CD4-positive, alpha-beta T cell treated with Interleukin-15 for 4 hours (primary cell): ENCODE measurements at places on chromosomes 7 and 10.

- DNase-seq: no peak
These were observed 4.2 kb downstream of the KCNMA1 start for GRCh38 chr10:77633376-77633775.

DNA sequence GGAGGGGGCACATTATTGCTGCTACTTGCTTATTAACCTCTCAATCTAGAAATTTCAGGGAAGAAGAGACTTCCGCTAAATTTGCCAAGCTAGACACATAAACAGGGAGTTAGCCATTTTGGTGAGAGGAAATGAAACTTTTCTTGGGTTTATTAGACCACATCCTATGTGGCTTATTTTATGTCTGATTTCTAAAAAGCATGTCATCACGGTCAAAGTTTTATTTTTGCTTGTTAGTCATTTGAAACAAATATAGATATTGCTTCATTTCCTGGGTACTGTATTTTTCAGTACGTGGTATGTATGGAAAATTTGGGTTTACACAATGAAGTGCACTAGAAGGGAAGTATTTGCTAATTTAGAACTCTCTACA is 144.1 kb downstream of the TCF7L2 start:
- DNase-seq: peak; percentile 13

GRCh38 chr10:120969219-120969645 is 118.1 kb downstream of the WDR11 start:
- DNase-seq: no peak

DNA sequence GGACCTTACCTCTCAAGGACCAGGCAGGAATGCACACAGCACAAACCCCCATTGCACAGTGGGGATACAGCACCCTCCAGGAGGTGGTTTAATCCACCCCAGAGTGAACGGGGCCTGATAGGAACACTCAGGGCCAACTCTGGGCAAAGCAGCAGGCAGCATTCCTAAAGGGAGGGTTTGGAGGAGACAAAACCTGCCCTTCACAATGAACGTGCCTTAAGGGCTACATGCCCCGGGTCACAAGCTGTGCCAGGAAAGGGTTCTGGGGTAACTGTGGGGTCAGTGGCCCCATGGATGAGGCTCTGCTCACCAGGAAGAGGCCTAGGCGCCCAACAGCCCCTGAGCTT is 1.1 kb downstream of the GPRIN2 start:
- DNase-seq: no peak

DNA sequence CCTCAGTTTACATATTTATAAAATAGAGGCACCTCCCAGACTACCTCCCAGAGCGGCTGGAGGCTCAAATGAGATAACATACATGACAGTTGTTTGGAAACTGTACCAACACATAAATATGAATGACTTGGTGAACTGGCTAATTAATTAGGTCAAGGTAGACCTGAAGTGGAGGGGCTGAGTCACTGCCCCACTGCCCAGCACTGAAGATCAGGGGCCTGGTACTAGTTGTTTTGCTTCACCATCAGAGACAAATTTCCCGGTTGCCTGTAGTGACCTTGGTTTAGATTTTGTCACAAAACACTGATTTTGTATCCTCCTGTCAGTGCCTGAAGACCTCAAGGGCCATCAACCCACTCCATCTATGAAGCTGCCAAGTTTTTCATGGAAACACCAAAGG is 41.8 kb downstream of the JAZF1 start:
- no peak for DNase-seq

DNA sequence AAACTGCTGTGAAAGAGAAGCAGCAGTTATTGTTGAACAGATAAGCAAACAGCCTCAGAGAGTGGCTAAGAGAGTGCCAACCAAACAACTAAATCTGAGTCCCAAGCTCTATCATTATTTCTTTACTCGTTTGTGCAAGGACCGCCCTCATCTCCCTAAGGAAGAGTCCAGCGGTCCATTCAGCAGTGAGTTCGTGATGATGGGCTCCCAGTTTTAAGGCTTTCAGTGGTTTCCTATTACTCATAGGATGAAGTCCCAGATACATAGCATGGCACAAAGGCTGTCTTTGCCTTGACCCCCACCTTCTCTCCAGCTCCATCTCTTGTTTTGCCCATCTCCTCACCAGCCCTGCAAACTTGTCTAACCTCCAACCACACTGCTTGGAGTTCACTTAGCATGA is 24.3 kb upstream of the PDE1C start:
- no peak for DNase-seq

DNA sequence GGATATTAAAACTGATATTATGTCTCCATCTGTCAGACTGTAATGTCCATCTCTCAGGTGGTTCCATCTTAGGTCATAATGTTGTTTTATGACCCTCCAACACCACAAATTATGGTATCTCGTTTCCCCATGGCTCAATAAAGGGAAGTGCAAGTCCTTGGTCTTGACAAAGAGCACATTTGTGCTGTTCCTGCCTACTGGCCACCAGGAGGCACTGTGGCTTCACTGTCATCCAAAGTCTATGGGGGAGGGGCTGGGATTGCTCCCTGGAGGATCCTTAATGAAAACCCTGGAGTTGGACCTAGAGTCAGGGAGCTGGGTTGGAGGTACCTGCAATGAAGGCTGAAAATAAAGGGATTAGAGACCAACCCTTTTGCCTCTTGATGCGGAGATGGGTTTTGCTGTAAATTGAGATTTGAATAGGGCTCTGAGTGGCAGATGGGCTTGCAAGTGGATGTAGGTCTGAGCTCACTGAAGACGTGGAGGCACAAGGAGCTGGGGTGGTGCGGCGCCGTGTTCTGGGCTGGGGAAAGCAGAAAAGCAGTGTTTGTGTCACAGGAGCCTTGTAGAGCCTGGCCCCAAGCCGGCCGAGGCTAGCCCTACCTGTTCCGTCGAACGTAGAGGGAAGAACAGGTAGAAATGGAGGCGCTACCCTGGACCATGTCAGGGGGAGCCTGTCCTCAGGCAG is 180.5 kb upstream of the PRSS58 start:
- peak; percentile 30 for DNase-seq

DNA sequence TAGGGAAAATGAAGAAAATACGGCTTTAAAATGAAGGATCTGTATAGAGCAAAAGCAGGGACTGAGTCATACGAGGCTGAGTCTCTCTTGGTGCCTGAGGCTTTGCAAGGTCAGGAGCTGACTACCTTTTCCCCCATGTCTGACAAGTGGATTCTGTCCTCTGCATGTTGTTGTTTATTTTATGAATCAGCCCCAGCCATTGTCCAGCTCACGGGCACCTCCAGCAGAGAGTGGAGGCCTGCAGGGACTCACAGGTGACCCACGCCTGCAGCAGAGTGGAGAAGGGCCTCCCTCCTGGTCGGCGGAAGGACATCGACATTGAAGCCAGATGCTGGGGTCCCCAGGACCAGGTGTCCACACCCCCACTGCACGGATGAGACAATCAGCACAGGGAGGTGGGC is 233.9 kb downstream of the WDR37 start:
- DNase-seq: no peak

DNA sequence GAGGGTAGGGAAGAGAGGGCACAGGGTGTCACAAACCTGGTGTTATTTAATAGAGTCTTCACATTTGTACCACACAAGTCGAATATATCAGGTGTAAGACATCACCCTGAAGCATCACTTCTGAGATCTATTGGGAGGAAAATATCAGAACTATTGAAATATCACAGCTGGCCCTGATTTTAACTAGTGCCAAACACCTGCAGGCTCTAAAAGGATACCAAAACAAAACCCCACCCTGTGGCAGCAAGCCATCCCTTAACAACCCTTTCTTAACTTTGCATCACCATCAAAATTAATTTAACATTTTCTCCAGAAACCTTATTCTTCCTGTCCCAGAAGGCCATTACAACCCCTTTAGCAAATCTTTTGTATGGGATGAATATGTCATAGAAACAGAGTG is 365.4 kb downstream of the SUGCT start:
- DNase-seq: no peak

DNA sequence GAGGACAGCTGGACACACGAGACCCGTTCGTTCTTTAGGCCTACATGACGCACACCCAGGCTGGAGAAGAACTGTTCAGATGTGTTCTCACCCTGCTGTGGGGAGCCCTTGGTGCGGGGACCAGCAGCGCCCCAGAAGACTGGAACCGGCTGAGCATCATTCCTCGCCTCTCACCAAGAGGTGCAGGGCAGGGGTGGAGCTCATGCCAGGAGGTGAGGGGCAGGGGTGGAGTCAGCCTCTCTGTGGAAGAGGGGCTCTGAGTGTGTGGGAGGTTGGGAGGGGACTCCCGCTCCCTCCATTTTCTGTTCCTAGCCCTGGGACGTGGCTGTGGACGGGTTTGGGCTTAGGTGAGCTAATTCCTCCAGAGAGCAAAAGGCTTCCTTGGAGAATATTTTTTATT is 66.0 kb upstream of the SHH start:
- no peak for DNase-seq

DNA sequence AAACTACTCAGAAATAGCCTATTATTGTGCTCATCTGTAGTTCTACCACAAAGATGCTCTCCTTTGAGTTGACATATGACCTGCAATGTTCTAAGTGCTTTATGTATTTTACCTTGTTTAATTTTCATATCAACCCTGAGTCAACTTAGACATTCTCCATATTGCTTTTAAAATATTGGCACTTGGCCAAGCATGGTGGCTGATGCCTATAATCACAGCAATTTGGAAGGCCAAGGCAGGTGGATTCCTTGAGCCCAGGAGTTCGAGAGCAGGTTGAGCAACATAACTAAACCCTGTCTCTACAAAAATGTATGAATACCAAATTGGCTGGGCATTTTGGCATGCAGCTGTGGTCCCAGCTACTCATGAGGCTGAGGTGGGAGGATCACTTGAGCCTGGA is 50.6 kb downstream of the PRKG1 start:
- DNase-seq: no peak

DNA sequence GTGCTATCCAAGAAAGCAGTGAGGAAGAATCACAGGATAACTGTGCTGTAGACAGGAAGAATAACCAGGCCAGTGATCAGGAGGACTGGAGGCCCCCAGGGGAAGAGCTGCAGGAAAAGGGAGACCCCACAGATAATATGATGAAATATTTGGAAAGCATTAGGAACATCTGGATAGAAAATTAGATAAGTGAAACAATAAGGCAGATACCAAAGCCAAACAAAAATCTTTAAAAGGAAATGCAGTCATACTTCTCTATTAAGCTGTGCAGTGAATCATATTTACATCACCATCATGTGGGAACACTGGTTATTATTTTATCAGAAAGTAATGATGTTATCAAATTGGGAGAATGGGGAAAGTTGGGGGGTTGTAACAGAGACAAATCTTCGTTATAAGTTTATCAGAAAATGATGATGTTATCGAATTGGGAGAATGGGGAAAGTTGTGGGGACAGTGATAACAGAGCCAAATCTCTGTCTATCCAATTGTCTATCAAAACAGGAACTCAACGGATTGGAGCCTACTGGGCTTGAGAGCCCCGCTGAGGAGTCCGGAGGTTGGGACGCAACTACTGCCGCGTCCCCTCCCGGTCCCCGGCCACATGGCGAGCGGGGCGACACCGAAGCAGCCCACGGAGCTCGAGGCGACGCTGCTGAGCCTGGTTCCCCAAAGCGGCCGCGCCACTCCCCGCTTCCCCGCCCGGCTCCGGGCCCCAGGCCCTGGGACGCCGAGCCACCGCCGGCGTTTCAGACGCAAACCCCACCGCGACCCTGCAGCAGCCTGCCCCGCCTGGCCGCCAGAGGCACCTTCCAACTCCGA is 14.0 kb upstream of the RALA start:
- no peak for DNase-seq

DNA sequence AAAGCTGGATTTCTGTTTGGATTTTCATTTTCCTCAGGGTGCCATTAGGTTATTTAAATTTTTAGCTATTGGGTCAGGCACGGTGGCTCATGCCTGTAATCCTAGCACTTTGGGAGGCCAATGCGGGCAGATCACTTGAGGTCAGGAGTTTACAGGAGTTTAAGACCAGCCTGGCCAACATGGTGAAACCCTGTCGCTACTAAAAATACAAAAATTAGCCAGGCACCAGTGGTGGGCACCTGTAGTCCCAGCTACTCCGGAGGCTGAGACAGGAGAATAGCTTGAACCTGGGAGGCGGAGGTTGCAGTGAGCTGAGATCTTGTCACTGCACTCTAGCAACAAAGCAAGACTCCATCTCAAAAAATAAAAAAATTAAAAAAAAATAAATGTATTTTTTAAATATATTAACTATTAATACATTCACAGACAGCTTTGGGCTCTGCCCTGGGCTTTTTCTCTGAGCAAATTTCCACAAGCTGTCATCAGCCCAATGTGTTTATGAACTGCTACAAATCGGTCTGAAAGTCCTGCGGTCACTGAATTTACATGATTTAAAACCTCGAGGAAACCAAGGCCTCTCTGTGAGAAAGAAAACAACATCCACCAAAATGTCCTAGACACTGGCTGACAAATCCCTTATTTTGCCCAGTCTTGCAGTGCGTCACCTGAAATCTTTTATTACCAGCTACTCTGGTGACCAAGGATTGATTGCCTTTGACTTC is 19.2 kb upstream of the PLEKHS1 start:
- no peak for DNase-seq
